ENCODE measurements at places on chromosomes 6 and 20.
A peak's percentile ranks its signal among the peaks of the same experiment; 100 is the strongest.

DNA sequence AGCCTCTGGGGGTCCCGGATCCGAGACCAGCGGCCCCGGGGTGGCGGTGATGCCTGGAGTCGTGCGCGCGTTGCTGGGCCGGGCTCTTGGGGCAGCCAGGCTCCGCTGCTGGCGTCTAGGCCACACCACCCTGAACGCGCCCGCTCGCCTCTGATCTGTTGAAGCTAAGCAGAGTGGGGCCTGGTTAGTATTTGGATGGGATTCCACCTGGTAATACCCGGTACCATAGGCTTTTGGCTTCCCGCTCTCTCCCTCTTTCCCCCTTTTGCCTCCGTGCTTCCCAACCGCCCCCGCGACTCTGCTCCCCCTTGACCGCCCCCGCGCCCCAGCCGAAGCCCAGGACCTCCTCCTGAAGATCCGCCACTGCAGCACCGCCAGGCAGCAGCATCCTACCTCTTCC lies 1383.5 kb upstream of the DEFB115 start:
- H3K27ac ChIP-seq, result no peak overlapping the region
- H3K4me1 ChIP-seq, result no peaks in the 10 kb centered on the region
- no peak overlapping the region for H3K4me3 ChIP-seq
- H3K27me3 ChIP-seq, result no peaks in the 10 kb centered on the region
- peak; percentile 22 for DNase-seq
- no peaks in the 10 kb centered on the region for H3K36me3 ChIP-seq

DNA sequence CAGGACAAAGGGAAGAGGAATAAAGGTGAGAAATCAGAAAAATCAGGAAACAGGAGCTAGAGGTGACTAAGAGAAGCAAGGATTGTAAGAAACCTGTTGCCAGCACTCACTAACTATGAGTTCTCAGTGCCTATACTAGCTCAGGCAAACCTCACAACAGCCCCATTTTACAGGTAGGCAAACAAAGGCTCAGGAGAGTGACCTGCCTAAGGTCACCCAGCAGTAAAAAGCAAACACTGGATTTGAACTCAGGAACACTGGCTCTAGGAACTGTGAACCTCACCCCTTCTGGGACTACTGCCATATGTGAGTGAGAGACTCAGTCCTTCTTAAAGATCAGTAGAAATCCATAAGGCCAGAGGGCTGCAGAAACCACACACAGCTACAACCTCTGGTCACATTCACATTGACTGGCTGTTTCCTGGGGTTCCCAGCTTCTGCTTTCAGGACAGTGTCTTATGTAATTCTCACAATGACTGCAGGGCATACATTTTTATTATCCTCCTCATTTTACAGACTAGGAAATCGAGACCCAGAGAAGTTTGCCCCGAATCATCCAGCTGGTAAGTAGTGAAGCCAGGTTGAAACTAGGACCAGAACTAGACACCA lies 80.7 kb upstream of the MAFB start:
- H3K27me3 ChIP-seq, result no peaks in the 10 kb centered on the region
- H3K4me1 ChIP-seq, result no peaks in the 10 kb centered on the region
- no peak for DNase-seq

DNA sequence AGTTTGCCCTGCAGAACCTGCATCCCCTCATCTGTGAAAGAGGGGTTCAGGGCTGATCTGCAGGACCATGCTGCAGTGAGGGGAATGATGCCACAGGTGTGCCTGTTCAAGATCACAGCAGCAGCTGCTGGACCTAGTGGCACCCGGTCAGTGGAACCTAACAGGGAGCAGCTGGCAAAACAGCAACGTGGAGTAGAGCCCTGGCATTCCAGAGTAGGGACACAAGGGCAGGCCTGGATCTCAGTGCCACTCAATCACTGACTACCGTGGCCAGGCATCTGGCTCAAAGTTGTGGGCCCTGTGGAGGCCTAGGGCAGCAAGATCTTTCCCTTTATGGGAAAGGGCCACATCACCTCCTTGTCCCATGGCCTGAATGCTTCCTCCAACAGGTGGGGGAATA lies 62.2 kb downstream of the INSM1 start:
- no peak overlapping the region for H3K27ac ChIP-seq

GRCh38 chr6:52209770-52210169 lies 23.6 kb downstream of the IL17A start:
- H3K27ac ChIP-seq, result no peak overlapping the region
- H3K36me3 ChIP-seq, result no peaks in the 10 kb centered on the region
- H3K27me3 ChIP-seq, result no peaks in the 10 kb centered on the region
- DNase-seq, result no peak
- H3K4me3 ChIP-seq, result no peak overlapping the region

DNA sequence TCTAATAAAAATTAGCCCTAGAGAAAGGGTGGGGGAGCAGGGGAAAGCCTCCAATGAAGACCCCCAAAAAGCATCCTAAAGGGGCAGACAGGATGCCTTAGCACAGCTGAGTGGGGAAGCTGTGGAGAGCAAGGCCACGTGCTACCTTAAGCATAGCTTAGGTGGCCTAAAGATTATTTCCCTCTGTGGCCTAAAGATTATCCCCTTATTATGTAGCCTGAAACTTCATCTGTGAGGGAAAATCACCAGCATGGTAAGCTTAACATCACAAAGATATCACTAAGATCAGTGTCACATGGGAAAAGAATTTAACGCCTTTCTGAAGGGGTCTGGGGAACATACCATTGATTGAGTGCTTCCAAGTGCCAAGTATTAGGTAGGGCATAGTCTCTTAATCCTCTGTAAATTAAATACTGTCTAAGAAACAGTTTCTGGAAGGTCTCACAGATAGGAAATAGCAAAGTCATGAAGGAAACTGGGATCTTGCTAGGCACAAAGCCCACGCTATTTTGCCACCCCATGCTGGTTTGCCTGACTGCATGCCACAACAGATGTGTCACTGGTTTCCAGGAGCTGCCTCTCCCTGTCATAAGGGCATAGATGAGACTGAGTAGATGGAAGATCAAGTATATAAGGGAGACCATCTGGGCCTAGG lies 170.0 kb downstream of the HACE1 start:
- no peak overlapping the region for H3K27ac ChIP-seq
- no peaks in the 10 kb centered on the region for H3K36me3 ChIP-seq
- no peaks in the 10 kb centered on the region for H3K27me3 ChIP-seq
- H3K4me1 ChIP-seq, result no peaks in the 10 kb centered on the region
- no peak for DNase-seq
- H3K4me3 ChIP-seq, result no peak overlapping the region

GRCh38 chr20:3162080-3162611 lies 2.5 kb upstream of the FASTKD5 start:
- peaks cover 2% of the 10 kb centered on the region for H3K4me1 ChIP-seq
- H3K27ac ChIP-seq, result no peak overlapping the region
- H3K4me3 ChIP-seq, result no peak overlapping the region
- H3K27me3 ChIP-seq, result no peaks in the 10 kb centered on the region

GRCh38 chr6:15242937-15243614 lies 2.8 kb upstream of the JARID2 start:
- DNase-seq, result no peak
- peaks cover 3% of the 10 kb centered on the region for H3K4me1 ChIP-seq
- no peaks in the 10 kb centered on the region for H3K36me3 ChIP-seq
- H3K27ac ChIP-seq, result no peak overlapping the region

DNA sequence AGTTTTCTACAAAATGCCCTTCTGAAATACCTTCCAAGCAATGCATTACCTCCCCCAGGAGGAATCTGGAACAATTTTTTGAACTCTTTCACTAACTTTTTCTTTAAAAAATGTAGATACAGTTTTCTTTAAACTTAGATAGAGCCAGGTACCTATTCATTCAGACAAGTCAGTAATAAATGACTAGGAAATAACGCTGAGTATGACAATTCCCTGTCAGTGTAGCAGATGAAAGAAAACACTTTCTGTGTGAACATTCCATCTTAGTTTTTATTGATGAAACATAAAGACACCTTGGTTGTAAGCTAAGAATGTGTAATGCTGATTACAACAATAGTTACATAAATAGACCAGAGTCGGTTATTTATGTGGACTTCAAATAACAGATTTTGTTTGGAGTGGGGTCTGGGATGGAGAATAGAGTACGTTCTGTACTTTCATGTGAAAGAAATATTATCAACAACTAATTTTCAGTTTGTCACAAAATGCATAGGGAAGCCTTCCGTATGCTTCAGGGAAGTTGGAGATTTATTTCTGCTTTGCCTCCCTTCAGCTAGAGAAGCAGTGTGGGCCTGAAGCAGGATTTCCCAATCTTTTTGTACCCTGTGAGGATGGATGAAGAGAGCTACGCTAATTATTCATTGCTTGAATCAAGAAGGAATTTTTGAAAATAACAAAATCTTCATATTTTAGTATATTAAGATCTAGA lies 19.2 kb upstream of the QKI start:
- no peak overlapping the region for H3K27ac ChIP-seq
- H3K4me3 ChIP-seq, result no peak overlapping the region
- no peaks in the 10 kb centered on the region for H3K27me3 ChIP-seq
- no peak for DNase-seq
